ENCODE measurements at places on chromosomes 2 and 18. TPM values are rescaled to one million over a fixed set of nuclear protein-coding genes. Genes with fewer than 3 reads are reported as not detected.

Gene EPG5
- 17.5 TPM for total RNA-seq

Gene LIMS2
- total RNA-seq, result 1.3 TPM

Gene ASXL3
- 2.6 TPM for total RNA-seq

Gene CXCR4
- total RNA-seq, result 1.3 TPM

Gene SUMO1
- total RNA-seq, result 246 TPM

Gene ACTR2
- 95.8 TPM for total RNA-seq

Gene PROM2
- 2.2 TPM for total RNA-seq

Gene SCYGR4
- total RNA-seq, result not detected

Gene MYCN
- 145 TPM for total RNA-seq

Gene OSBPL6
- total RNA-seq, result 8.5 TPM

Gene XIRP2
- 0.17 TPM for total RNA-seq

Gene OSGEPL1
- 23.1 TPM for total RNA-seq
